T-helper 17 cell (primary cell): ENCODE measurements at places on chromosomes 2 and 18. TPM values are rescaled to one million over a fixed set of nuclear protein-coding genes. Genes with fewer than 3 reads are reported as not detected.

Gene BBS5
- 2.9 TPM for total RNA-seq

Gene SCYGR4
- total RNA-seq: 0.99 TPM

Gene KCNF1
- total RNA-seq: not detected

Gene CCBE1
- not detected for total RNA-seq

Gene TMEM178A
- 0.89 TPM for total RNA-seq

DNA sequence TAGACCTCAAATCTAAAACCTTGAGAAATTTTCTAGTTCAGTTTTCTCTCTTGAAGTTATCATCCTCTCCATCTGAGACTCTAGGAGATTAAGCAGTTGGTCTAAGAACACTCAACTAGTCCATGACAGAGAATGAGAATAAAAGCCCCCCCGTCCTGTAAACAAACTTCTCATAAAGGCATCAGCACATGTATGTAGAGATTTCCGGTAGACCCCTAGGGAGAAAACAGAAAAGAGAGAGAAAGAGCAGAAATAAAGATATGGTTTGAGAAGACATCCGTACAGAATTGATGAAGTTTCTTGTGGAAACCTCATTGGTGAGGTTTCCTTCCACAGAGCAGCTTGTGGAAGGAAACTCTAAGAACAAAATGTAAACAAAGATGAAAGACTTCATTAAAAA lies 3.2 kb upstream of the GPR155 start:
- H3K27ac ChIP-seq: peak overlapping the region; percentile 99
- H3K27me3 ChIP-seq: no peaks in the 10 kb centered on the region
- peaks cover 4% of the 10 kb centered on the region for H3K36me3 ChIP-seq
- DNase-seq: no peak
- peaks cover 52% of the 10 kb centered on the region for H3K4me1 ChIP-seq

DNA sequence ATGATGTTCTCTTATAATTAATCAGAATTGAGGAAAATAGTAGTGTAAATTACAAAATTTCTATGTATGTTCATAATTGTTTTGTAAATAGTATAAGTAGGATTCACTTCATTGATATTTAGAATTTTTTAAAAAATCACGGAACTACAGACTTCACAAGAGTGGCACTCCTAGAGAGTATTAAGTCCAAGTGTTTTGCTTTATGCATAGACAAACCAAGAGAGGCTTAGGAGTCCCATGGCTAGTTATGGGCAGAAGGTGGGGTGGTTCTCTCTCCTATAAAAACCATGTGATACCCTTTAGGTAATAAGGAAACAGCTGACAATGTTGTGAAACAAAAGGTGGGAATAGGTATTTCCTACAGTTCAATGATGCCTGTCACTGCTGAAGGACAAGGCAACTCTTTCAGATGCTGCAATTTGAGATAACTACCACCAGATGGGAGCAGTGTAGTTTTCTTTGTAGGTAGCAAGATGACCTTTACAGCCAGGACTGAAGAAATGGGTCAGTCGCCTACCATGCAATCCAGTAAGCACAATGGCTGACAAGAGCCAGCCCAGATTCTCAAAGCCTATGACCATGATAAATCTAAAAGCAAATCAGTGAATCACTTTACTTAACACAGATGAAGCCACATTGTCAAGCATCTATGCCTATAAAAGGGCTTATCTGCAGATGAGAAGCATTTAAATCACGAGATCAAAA lies 83.9 kb downstream of the AAK1 start:
- H3K4me3 ChIP-seq: peak overlapping the region; percentile 47
- no peak overlapping the region for H3K27ac ChIP-seq
- peaks cover 51% of the 10 kb centered on the region for H3K4me1 ChIP-seq

DNA sequence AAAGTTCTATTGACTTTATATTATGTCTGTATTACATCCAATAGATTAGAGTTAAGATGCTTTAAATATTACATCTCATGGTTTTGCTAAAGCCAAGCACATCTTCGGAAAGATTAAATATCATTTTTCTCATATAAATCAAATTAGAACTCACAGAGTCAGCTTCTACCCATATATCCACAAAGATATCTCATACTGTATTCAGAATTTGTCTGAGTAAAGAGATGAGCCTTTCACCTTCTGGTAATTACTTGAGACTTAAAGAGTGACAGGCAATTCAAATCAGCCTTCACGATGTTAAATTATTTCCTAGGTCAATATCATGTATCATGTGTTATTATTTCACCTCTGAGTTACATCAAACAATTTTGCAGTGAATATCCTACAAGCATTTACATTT lies 13.0 kb downstream of the CCDC178 start:
- no peaks in the 10 kb centered on the region for H3K27me3 ChIP-seq
- H3K4me1 ChIP-seq: no peaks in the 10 kb centered on the region
- DNase-seq: no peak
- H3K36me3 ChIP-seq: no peaks in the 10 kb centered on the region

- H3K27me3 ChIP-seq: no peaks in the 10 kb centered on the region
- H3K4me3 ChIP-seq: no peak overlapping the region
- H3K27ac ChIP-seq: no peak overlapping the region
Observed at GRCh38 chr2:100786297-100786658, 33.7 kb upstream of the NPAS2 start.

DNA sequence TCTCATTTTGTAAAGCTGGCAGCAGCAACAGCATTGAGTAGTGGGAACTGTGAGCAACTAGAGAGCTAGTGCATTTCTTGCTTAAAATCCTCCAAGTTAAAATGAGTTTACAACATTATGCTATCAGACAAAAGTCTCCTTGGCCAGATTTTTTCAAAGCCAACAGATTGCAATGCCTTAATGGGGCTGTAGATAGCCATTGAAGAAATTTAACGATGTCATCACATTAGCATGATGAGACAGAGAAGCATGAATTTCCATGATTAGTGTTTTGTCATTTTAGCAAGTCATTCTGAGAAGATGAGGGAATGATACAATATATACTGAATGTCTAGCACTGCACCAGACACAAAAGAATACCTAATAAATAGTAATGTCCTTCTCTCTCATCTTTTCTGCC lies 307.5 kb upstream of the REG3G start:
- no peaks in the 10 kb centered on the region for H3K4me1 ChIP-seq
- H3K36me3 ChIP-seq: no peaks in the 10 kb centered on the region
- no peak for DNase-seq
- H3K4me3 ChIP-seq: no peak overlapping the region
- no peaks in the 10 kb centered on the region for H3K27me3 ChIP-seq

DNA sequence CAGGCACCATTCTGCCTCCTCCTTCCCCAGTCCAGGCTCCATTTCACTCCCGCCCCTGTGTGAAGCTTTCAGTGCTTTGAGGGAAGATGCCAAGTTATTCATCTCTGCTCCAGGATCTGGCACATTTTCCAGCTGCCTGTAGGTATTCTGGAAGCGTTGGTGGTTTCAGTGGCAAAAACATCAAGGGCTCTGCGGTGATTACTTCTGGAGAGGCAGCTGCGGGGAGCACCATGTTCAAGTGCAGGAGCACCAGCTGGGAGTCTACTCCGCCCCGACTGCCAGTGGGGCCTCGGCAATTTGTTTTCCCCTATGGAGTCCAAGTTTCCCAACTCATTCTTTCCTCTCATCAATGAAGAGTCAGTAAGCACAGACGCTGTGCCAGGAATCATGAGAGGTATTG lies 211.7 kb downstream of the CLIP4 start:
- H3K4me1 ChIP-seq: peaks cover 2% of the 10 kb centered on the region
- no peak for DNase-seq
- peaks cover 41% of the 10 kb centered on the region for H3K27me3 ChIP-seq
- no peak overlapping the region for H3K27ac ChIP-seq

GRCh38 chr2:144011098-144011497 lies 508.8 kb downstream of the ZEB2 start:
- no peaks in the 10 kb centered on the region for H3K4me1 ChIP-seq
- no peak for DNase-seq
- peaks cover 9% of the 10 kb centered on the region for H3K36me3 ChIP-seq
- H3K4me3 ChIP-seq: no peak overlapping the region
- no peaks in the 10 kb centered on the region for H3K27me3 ChIP-seq

DNA sequence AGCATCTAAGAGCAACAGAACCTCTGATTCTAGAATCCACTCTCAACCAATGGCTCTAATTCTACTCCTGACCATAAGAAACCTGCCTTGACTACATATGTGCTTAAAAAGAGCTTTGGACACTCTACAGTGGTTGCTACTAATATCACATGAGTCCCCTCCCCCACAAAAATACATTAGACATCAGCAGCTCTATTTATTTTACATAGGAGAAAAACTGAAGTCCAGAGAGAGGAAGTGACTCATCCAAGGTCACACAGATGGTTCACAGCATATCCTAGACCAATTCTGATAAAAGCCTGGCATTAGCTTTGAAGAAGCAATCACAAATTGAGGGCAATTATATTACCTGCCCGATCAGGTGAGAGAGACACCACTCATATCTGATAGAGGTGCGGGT lies 49.8 kb downstream of the ALK start:
- H3K4me3 ChIP-seq: no peak overlapping the region
- H3K27ac ChIP-seq: no peak overlapping the region
- no peak for DNase-seq

- peaks cover 37% of the 10 kb centered on the region for H3K27me3 ChIP-seq
- no peak for DNase-seq
- no peaks in the 10 kb centered on the region for H3K4me1 ChIP-seq
- H3K4me3 ChIP-seq: no peak overlapping the region
Observed at GRCh38 chr18:22778996-22779395, 154.1 kb upstream of the RBBP8 start.

DNA sequence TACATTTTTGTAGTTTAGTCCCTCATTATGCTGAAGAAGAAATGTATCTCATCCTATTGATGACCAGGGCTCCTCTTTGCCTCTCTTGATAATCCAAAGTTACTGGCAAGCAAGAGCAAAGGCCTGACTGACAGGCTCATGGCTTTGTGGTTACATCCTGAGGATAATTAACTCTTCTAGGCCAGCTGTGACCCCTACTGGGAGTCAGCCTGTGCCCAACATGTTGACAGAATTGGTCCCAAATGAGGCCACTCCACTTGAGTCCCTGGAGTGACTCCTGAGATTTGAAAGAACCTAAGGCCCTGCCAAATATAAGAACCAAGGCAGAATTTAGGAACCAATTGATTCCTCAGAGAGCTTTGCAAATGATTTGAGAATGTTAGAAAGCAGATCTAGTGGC lies 973.8 kb upstream of the CELF4 start:
- DNase-seq: no peak
- no peaks in the 10 kb centered on the region for H3K4me1 ChIP-seq
- no peak overlapping the region for H3K4me3 ChIP-seq

GRCh38 chr2:150126143-150126740 lies 361.2 kb downstream of the RND3 start:
- DNase-seq: no peak
- no peaks in the 10 kb centered on the region for H3K4me1 ChIP-seq
- H3K27ac ChIP-seq: no peak overlapping the region
- no peaks in the 10 kb centered on the region for H3K27me3 ChIP-seq

- no peaks in the 10 kb centered on the region for H3K27me3 ChIP-seq
- no peak overlapping the region for H3K4me3 ChIP-seq
- H3K27ac ChIP-seq: no peak overlapping the region
- no peaks in the 10 kb centered on the region for H3K36me3 ChIP-seq
- DNase-seq: no peak
- H3K4me1 ChIP-seq: no peaks in the 10 kb centered on the region
Observed at GRCh38 chr2:124797049-124797448, 772.0 kb downstream of the CNTNAP5 start.

DNA sequence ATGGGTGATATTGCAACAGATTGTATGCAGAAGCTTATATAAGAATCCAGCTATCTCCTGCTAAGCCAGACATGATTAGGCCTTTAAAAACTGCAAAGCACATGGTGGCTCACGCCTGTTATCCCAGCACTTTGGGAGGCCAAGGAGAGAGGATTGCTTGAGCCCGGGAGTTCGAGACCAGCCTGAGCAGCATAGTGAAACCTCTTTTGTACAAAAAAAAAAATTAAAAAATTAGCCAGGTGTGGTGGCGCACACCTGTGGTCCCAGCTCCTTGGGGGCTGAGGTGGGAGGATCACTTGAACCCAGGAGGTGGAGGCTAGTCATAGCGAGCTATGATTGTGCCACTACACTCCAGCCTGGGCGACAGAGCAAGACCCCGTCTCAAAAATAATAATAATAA lies 204.6 kb downstream of the TNS1 start:
- H3K27me3 ChIP-seq: no peaks in the 10 kb centered on the region
- no peaks in the 10 kb centered on the region for H3K36me3 ChIP-seq
- no peak overlapping the region for H3K27ac ChIP-seq

- H3K36me3 ChIP-seq: peaks cover 2% of the 10 kb centered on the region
- H3K4me1 ChIP-seq: peaks cover 23% of the 10 kb centered on the region
- peaks cover 47% of the 10 kb centered on the region for H3K27me3 ChIP-seq
- H3K4me3 ChIP-seq: peak overlapping the region; percentile 36
- peak; percentile 26 for DNase-seq
Observed at GRCh38 chr2:25165992-25166875, 2.1 kb downstream of the POMC start.

GRCh38 chr2:174656676-174657176 lies 59.1 kb upstream of the WIPF1 start:
- H3K4me3 ChIP-seq: no peak overlapping the region
- H3K4me1 ChIP-seq: peaks cover 19% of the 10 kb centered on the region
- no peak overlapping the region for H3K27ac ChIP-seq
- no peak for DNase-seq
- no peaks in the 10 kb centered on the region for H3K27me3 ChIP-seq
- peaks cover 6% of the 10 kb centered on the region for H3K36me3 ChIP-seq

DNA sequence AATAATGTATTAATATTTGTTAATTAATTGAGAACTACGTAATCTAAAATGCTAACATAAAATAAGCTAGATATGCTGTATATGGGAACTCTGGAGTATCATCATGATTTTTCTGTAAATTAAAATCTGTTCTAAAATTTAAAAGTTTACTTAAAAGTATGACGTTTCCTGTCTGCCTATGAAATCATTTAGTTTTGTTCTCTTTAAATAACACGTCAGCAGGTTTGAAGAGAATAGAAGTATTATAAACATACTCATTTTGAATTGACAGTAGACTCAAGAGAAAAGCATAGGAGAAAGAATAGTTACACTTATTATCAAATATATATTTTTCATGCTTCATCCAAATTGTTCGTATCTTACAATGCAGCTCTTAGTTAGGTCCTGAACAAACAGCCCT lies 19.1 kb upstream of the ZNF804A start:
- no peak overlapping the region for H3K4me3 ChIP-seq
- no peak overlapping the region for H3K27ac ChIP-seq
- no peaks in the 10 kb centered on the region for H3K36me3 ChIP-seq
- no peaks in the 10 kb centered on the region for H3K27me3 ChIP-seq

- no peak overlapping the region for H3K27ac ChIP-seq
- H3K4me1 ChIP-seq: peaks cover 7% of the 10 kb centered on the region
- no peak overlapping the region for H3K4me3 ChIP-seq
- H3K36me3 ChIP-seq: peaks cover 17% of the 10 kb centered on the region
- no peak for DNase-seq
Observed at GRCh38 chr18:9563331-9563730, 51.0 kb downstream of the PPP4R1 start.
